HL-60 (cell line): ENCODE measurements at places on chromosomes 16 and 17.

DNA sequence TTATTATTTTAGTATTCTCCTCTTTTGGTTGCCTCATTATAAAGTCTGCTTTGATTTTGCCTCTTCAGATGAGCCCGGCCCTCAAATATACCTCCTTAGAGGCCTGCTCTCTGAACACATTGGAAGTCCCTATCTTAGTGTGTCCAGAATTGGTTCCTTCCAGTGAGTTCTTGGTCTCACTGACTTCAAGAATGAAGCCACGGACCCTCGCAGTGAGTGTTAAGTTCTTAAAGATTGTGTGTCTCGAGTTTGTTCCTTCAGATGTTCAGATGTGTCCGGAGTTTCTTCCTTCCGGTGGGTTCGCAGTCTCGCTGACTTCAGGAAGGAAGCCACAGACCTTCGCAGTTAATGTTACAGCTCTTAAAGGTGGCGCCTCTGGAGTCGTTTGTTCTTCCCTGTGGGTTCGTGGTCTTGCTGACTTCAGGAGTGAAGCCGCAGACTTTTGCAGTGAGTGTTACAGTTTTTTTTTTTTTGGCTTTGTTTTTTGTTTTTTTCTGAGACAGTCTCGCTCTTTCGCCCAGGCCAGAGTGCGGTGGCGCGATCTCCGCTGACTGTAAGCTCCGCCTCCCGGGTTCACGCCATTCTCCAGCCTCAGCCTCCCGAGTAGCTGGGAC is 45.8 kb upstream of the NOS2 start:
- no peak for DNase-seq

DNA sequence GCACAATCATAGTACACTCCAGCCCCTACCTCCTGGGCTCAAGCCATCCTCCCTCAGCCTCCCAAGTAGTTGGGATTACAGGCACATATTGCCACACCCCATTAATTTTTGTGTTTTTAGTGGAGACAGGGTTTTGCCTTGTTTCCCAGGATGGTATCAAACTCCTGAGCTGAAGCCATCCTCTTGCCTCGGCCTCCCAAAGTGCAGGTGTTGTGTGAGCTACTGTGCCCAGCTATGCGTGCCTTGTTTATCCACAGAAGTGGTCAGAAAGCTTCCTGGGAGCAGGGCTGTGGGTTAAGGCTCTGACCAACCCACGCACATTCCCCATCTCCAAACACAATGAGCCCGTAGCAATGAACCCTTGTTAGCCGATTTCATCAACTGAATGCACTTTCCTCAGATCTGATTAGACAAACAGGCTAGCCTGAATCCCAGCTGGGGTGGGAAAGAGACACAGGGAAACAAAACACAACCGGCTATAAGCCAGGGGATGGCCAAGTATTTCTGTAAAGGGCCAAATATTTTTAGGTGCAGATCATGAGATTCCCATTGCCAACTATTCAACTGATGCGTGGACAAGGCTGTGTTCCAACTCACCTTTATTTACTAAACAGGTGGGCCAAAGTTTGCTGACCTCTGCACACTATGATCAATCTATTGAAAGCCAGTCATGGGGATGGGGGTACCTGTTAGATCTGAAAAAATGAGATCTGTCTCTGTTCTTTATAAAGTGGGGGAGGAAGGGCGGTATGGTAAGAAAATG is 193.6 kb downstream of the CPPED1 start:
- no peak for DNase-seq

DNA sequence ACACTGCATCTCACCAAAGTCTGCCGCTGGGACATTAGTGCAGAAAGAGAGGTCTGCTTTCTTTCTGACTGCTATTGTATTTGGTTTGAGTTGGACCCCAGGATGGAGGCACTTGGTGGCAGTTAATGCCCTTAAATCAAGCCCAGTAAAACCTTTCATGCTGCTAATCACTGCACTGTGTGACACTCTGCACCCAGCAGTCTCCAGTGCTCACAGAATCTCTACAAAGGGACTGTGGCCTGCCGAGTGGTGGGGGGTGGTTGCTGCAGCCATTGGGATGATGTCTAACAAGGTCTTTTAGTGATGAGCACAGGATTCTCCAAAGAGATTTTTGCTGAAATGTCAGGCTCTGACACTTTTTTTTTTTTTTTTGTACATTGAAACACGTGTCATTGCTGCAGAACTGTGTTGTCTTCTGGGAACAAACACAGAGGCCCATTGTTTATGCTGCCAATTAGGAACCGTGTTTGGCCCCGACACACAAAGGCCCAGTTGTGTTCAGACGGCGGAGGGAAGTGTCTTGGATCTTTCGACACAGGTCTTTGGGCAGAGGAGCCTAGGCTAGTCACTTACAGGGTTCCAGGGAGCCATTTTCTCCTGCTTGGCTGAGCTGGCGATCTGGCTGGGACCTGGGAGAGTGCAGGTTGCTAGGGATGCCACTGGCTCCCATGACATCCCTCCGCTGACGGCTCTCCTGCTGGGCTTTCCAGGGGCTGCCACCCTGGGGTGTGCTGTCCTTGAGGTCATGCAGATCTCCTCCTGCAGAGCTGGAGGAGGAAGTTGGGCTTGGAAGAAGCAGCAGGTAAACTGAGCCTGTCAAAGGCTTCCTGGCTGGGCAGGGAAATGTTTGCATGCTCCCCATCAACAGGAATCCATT is 16.2 kb upstream of the TNRC6C start:
- no peak for DNase-seq

DNA sequence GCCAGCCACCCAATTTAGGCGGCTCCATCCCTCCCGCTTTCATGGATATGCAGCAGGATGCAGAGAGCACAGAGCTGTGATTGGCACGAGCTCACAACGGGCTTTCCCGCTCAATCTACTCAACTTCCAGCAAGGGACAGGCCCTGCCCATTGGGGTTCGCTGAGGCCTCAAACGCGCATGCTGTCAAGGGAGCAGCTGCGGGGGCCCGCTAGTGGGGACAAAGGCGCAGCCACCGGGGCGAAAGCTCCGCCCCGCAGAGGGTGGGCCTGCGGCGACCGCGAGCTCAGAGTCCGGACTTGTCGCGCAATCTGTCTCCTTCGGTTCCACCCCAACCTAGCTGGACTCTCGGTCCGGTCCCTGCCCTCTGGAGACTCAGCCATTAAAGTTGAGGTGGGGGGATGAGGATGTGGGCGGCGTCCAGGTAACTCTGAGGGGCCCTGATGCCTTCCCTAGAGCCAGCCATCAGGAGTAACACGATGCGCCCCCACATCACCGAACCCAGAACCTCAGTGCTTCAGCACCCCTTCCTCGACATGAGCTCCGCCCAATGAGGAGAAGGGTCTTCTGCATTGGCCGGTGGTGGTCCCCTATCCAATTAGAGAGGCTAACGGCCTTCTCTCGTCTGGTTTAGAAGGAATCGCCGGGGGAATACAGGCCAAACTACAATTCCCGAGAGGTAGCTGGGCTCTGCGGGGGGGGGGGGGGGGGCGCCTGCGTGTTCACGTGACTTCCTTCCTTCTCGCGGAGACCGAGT is 489 bp upstream of the NFATC3 start:
- DNase-seq, result peak; percentile 96

- no peak for DNase-seq
Measured at GRCh38 chr17:39740357-39741111, 2.8 kb downstream of the GRB7 start.

GRCh38 chr17:79942591-79943346 is 92.9 kb downstream of the TBC1D16 start:
- DNase-seq, result peak; percentile 41

DNA sequence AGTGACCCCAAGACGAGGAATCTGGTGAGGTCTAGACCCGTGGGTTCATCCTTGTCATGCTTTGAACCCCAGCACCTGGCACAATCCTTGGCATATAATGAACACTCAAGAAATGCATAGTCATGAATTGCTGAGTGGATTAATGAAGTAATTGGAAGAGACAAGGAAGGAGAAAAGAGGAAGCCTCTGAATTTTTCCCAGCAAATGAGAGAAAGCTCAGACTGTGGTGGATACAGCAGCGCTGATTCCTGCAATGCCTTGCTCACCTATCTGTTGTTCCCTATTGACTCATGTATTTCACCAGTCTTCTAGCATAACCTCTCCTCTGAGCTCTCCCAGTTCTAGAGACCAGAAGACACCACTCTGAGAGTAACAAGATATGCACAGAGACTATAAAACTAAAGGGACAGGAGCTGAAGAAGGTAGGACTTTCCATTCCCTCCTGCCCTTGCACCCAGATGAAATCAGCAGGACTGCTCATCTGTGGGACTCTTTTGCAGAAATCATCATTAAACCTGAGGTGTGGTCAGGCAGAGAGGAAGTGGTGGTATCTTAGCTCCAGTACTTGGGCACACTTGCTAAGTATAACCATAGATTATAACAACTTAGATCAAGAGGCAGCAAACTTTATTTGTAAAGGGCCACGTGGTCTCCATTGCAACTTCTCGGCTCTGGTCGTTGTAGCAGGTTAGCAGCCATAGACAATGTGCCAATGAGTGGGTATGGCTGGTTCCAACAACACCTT is 102.8 kb downstream of the MAF start:
- no peak for DNase-seq

GRCh38 chr17:78046923-78047322 is 81.6 kb downstream of the TMC6 start:
- peak; percentile 32 for DNase-seq

GRCh38 chr16:57479205-57479975 is 6.9 kb downstream of the DOK4 start:
- DNase-seq, result no peak

- peak; percentile 83 for DNase-seq
Measured at GRCh38 chr17:82351713-82352488, 7.1 kb upstream of the TEX19 start.

GRCh38 chr17:40341808-40342503 is 22.6 kb downstream of the GJD3 start:
- DNase-seq, result no peak

- no peak for DNase-seq
Measured at GRCh38 chr16:10045291-10045775, 136.9 kb downstream of the GRIN2A start.

DNA sequence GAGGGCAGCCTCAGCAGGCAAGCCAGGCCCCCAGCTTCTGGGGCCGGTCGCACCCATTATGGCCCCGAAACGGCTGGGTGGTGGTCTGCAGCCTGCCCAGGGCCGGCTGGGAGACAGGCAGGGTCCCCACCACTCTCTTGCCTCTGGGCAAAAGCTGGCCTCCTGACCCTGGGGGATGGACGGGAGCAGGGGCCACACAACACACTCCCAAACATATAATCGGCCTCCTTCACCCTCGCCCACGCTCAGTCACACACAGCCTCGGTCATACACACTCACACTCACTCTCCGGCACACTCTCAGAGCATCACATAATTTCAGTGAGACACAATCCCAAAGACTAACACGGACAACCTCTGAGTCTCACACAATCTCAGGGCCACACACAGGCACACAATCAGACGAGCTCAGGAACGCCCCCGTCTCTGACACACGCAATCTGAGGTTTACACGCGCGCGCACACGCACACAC is 589 bp downstream of the PEMT start:
- DNase-seq, result no peak

GRCh38 chr16:85832570-85833218 is 33.2 kb downstream of the COX4I1 start:
- peak; percentile 11 for DNase-seq

- DNase-seq, result no peak
Measured at GRCh38 chr17:66952031-66952524, 12.4 kb upstream of the CACNG4 start.

GRCh38 chr16:20326321-20326720 is 992 bp downstream of the GP2 start:
- DNase-seq, result no peak

GRCh38 chr16:84794186-84794585 is 25.6 kb upstream of the CRISPLD2 start:
- DNase-seq, result no peak

GRCh38 chr17:80959330-80960036 is 32.2 kb upstream of the CHMP6 start:
- no peak for DNase-seq

DNA sequence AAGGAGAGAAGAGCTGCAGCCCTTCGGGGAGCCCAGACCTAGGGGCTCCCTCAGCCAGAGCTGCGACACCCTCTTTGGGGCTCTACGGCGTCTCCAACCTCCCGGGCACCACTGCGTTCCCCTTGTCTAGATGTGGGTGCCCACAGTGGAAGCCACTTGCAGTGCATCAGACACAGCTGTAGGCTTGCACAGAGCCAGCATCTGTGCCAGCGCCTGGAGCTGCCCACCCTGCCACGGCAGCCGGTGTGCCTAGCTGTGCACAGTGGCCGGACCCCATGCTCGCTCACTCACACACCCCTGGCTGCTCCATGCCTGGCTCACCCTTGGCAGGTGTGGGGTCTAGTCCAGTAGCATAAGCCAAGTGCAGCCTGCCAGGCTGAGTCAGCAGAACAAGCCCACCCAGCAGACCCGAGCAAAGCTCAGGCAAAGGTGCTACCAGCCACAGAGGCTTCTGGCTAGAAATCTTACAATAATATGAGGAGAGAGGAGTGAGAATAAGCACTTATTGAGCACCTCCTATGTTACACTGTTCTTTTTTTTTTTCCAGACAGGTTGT is 12.9 kb upstream of the KDM8 start:
- no peak for DNase-seq

- no peak for DNase-seq
Measured at GRCh38 chr17:50181591-50182560, 16.1 kb downstream of the SGCA start.

DNA sequence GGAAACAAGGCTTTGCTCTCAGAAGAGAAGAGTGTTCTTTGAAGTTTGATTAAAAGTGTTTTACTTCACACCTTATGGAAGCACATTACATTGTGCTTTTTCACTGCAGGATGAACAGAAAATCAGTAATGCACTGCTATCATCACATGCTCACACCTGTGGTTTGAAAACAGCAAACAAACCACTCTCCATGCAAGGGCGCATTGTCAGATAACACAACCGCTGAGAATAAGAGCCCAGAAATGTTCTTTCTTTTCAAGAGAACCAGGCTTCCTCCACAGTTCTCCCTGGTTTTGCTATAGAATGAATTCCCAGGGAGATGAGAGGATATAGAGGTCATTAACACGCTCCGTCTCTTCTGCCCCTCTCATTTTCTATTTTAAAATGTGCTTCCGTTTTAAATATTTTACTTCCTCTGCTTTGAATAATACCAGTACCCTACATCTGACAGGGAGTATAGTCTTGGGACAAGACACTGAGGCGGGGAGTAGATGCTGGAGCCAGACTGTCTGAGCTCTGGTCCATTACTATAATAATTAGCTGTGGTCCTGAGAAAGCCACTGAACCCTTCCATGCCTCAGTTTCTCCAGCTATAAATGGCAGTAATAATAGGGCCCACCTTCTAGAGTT is 71.6 kb downstream of the CDK5R1 start:
- DNase-seq, result no peak
